Natural killer cell (primary cell): ENCODE measurements at places on chromosomes 2 and 18.
A peak's percentile ranks its signal among the peaks of the same experiment; 100 is the strongest.

GRCh38 chr2:197426723-197427603 is 7.9 kb downstream of the SF3B1 start:
- no peak for DNase-seq

- DNase-seq = no peak
These were observed 356.8 kb upstream of the ST6GAL2 start for GRCh38 chr2:107242811-107243210.

DNA sequence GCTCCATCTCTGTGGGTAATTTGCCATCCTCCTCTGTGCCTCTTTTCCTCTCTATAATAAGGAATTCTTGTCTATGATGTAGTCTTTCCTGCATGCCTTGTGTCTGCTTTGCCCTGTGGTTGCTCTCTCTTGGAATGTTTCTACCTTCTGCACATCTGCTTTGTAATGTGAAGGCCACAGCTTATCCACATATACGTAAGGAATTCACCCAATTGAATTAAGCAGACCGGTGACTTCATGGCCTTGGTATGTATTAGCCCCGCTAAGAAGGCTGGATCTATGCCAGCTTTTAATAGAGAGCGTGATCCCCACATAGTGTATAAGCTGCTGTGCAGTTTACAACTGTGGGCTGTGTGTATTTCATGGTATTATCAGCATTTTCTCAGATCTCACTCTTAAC is 274.7 kb downstream of the RNF144A start:
- no peak for DNase-seq

- no peak for DNase-seq
These were observed 215.0 kb upstream of the SP5 start for GRCh38 chr2:170500104-170500503.

- peak; percentile 76 for DNase-seq
These were observed 68.5 kb downstream of the COPS8 start for GRCh38 chr2:237154082-237154638.
